ENCODE measurements at places on chromosomes 2 and 18.

GRCh38 chr2:105929516-105929915 lies 184.8 kb downstream of the NCK2 start:
- DNase-seq = no peak

GRCh38 chr18:23317975-23318675 lies 135.0 kb upstream of the RIOK3 start:
- DNase-seq = no peak

GRCh38 chr2:42116195-42117181 lies 52.7 kb upstream of the EML4 start:
- DNase-seq = no peak

GRCh38 chr2:141586985-141587384 lies 543.8 kb downstream of the LRP1B start:
- no peak for DNase-seq

- DNase-seq = no peak
Measured at GRCh38 chr18:56118422-56118821, 520.0 kb downstream of the TXNL1 start.

DNA sequence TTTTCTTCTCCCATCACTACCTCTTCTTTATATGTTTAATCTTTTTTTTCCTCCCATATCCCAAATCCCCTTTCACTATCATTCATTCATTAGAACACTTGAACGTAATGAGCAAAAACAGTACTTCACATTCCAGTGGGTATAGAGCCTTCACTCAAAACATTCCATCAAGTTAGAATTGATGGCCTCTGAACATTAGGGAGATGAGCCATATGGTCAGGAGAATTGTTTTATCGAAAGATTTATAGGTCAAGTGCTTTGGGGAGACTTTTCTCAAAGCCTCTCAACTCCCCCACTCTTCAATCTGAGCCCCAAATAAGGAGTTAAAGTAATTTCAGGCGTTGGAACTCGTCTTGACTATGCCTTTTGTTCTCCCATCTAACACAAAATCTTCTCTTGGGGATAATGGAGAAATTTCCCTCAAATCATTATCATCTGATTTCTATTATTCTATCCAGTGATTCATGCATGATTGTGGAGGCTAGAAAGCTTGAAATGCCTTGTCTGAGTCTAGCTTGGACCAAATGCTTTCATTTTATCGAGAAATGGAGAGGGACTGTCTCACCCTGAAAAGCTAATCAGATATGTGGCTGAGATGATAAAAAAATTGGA lies 79.2 kb downstream of the KIAA2012 start:
- no peak for DNase-seq

GRCh38 chr2:148451046-148451445 lies 193.5 kb upstream of the EPC2 start:
- DNase-seq = no peak

DNA sequence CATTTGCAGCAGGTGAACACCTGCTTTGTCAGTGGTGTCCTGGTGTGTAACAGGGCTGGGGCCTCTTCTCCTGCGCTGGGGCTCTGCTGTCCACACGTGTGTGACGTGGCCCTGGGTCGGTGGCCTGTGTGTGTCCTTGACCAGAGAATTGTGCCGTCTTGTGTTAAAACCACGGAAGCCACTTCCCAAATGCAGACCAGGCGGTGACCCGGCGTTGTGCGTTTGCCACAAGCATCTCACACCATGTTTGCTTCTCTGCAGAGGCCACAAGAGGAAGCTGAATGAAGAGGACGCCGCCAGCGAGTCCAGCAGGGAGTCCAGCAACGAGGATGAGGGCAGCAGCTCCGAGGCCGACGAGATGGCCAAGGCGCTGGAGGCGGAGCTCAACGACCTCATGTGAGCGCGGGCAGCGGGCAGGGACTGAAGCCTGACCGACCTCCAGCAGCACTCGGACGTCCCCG lies 44.3 kb upstream of the KCNG2 start:
- no peak for DNase-seq

GRCh38 chr2:11611251-11611650 lies 58.7 kb downstream of the NTSR2 start:
- DNase-seq = no peak

DNA sequence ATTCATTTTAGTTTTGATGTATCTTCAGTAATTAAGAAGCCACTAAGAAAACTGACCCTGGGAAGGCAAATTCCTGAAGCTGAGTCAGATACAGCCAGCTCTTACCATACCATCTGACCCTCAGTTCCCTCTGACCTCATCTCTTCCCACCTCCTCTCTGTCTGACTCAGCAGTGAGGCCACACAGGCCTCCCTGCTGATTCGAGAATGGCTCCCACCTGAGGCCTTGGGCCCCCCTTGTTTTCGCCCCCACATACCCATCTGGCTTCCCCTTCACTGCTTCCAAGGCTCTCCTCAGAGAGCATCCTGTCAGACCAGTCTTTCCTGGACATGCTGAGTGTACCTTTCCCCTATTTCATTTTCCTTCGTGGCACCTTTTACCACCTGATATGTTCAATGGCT lies 71.0 kb upstream of the CYP1B1 start:
- no peak for DNase-seq

DNA sequence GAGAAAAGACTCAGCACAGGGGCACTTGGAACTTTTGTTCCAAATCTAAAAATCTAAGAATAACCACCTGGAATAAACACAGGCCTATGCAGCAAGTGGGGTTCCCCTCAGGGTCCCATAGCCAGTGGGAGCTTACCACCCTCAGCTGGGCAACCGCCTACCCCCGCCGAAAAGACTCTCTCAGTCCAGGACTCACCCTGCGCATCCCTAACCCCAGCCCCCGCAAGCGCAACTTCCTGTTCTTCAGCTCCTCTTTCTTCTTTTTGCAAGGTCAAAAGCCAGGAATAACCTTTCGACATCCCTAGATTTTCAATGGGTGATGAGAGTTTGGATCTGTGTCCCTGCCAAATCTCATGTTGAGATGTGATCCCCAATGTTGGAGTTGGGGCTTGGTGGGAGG lies 13.6 kb downstream of the CNDP1 start:
- DNase-seq = no peak

GRCh38 chr2:136796339-136796738 lies 31.0 kb downstream of the THSD7B start:
- no peak for DNase-seq

- no peak for DNase-seq
Measured at GRCh38 chr2:75324861-75325284, 125.6 kb upstream of the TACR1 start.

GRCh38 chr2:233280114-233280693 lies 27.4 kb upstream of the SAG start:
- no peak for DNase-seq

DNA sequence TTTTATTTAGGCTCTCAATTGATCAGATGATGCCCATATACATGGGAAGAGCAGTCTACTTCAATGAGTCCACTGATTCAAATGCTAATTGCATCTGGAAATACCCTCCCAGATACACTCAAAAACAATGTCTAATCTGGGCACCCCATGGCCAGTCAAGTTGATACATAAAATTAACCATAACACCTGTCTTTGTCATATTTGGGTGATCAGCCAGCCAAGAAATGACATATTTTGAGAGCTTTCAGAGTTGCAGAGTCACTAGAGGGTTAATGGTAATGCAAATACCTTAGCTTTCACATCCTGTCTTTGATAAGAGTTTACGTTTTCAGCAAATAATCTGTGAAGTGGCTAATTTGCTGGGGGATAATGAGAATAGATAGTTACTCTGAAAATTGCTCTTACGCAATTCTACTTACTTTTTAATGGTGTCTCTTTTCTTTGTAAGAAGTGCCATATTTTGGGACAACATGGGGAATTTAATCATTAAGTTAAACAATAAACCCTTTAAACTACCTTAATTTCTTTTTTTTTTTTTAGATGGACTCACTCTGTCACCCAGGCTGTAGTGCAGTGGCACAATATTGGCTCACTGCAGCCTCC lies 49.1 kb downstream of the CCDC195 start:
- no peak for DNase-seq

DNA sequence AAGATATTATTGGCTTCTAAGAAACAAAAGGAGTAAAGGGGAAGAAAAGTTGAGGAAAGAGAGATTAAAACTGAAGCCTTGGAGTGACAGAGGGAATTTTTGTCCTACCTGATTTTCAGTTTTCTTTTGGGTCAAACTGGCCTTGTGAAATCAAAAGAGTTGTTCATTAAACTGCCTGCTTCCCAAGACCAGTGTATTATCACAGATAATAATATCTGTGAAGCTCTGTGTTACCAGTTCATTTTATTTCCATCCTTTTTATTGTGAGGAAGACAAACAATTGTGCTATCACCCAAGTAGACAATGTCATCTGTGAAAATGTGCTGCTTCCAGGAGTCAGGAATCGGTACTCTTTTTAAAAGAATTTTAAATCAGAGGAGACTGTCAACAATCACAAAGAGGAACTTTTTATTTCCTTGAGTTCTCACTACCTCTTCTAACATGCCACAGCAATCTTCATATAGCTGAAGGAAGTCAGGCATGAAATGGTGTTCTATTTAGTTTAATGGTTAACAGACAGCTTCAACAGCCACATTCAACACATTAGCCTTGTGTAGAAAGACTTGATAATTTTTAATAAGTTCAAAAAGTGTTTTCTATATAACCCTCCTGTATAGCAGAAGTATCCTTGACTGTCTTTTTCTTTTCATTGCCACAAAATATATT lies 554.8 kb downstream of the PIK3C3 start:
- DNase-seq = no peak

- no peak for DNase-seq
Measured at GRCh38 chr2:221492636-221493035, 79.5 kb downstream of the EPHA4 start.

DNA sequence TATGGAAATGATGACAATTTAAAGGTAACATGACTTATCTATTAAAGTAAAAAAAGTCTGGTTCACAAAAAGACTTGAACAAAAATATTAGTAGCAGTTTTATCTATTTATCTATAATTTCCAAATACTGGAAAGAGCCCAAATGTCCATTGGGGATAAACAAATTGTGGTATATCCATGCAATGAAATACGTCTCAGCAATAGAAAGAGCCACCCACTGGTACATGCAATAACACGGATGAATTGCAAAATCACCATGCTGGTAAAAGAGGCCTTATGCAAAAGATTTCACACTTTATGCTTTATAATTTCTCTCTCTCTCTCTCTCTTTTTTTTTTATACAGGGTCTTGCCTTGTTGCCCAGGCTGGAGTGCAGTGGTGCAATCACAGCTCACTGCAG lies 91.4 kb upstream of the ASAP2 start:
- DNase-seq = no peak

DNA sequence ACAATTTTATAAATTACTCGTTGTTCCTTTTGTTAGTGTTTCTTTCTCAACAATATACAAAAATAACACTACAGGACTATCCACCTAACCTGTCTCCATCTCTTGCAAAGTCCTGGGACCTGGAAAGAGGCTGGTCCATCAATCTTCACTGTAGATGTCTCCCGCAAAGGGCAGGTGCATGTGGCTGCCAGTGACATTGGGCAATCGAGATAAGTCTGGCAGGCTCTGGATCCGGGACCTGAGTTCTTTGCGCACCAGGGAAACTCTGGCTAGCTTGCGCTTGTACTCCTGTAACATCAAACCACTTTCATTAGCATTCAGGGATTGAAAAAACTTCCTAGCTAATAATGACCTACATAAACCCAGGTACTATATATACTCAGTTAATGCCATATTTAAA lies 20.5 kb downstream of the RMP24 start:
- no peak for DNase-seq

- DNase-seq = no peak
Measured at GRCh38 chr2:203225423-203226039, 13.3 kb upstream of the CYP20A1 start.

- no peak for DNase-seq
Measured at GRCh38 chr2:45797451-45798230, 146.2 kb downstream of the PRKCE start.

DNA sequence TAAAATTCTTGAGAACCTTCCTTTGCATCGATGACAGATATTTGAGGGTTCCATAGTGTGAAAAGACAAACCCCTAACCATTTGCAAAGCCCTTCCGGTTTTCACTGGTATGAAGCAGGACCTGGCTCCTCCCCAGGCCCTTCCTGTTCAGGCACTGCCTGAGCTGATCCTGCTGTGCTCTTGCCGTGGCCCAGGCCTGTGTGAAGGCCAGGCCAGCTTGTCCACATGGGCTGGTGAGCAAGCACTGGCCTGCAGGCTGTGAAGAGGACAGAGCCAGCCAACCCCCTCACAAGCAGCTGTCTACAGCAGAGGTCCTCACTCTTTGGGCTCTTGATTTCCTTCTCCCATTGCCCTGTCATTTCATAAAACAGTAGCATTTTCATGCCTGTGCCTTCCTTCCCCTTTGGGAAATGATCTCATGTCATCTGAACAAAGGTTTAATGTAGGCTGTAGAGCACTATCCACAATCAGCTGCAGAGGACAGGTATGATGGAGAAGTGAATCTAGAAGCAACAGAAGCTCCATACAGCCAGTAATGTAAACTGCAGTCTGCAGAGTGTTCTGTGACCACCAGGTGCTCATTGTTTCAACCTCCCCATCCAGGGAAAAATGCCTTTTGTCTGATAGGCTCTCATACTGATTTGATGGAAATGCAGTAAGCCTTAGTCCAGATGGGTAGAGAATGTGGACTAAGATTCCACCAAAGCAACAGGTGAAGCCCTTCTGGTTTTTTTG lies 19.8 kb downstream of the MPHOSPH10 start:
- no peak for DNase-seq

- DNase-seq = no peak
Measured at GRCh38 chr2:1772471-1773267, 28.4 kb upstream of the PXDN start.

GRCh38 chr2:195509551-195509950 lies 147.5 kb upstream of the SLC39A10 start:
- no peak for DNase-seq

DNA sequence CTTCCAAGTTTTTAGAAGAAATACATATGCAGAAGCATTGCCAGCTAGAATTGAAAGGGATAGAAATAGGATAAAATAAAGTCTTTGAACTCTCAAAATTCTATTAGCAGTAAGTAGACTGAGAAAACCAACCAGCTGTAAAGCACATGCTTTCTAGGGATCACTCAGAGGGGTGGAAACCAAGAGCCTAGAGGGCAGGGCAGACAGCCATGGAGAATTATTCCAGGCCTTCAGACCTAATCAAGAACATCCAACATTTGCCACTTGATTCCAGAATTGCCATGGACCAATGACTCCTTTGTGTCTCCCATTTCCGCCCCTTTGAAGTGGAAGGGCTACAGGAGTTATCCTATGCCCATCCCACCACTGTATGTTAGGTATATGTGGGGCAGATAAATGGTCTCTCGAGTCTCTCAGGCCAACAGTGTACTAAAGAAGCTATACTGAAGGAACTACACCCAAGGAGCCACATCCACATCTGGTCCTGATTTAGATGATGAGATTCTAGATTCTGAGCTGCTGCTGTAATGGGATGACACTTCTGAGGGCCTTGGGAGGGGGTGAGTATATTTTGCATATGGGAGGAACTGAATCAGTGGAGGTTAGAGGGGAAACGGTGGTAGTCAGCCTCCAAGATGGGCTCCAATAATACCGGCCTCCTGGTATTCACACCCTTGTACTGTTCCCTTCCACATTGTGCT lies 4.0 kb downstream of the FARSB start:
- DNase-seq = no peak
